Stromal cell of bone marrow (primary cell): ENCODE measurements at places on chromosomes 3 and 15.

- DNase-seq: no peak
Observed at GRCh38 chr3:120369037-120369467, 19.9 kb upstream of the LRRC58 start.

- DNase-seq: no peak
Observed at GRCh38 chr15:29638781-29639180, 183.5 kb downstream of the TJP1 start.

GRCh38 chr3:8619548-8619947 is 25.1 kb downstream of the SSUH2 start:
- no peak for DNase-seq

GRCh38 chr3:33956206-33956605 is 157.8 kb downstream of the PDCD6IP start:
- DNase-seq: no peak

DNA sequence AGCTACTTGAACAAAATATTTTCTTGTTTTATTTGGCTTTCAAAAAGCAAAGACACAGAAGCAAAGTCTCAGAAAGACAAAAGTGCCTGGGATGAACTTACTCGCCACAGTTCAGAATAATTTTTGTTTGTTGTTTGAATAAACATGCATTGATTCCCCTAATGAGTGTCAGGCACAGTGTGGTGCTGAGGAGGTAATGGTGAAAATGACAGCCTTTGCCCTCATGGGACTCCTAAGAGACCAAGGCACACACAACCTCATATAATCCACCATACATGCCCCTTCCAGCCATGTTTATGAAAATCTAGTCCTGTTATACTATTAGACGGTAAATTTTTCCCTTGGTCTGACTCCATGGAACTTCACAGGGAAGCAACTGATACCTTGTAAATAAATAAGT is 2.5 kb downstream of the GOLIM4 start:
- DNase-seq: no peak

DNA sequence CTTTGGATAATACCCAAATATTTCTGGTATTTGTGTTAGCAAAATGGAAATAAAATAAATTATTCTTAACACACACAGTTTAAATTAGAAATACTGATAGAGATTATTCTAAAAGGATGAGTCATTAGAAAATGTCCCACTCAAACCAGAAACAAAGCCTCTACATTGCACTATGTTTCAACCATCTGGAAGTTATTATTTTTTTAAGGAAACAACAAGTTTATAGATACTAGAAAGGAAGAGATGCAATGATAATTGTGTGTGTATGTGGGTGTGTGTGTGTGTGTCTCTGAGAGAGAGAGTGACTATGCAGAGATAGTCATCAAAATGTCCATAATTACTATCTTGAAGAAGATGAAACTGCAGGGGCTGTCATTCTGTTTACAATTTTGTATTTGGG is 1340.5 kb downstream of the ROBO1 start:
- DNase-seq: no peak

DNA sequence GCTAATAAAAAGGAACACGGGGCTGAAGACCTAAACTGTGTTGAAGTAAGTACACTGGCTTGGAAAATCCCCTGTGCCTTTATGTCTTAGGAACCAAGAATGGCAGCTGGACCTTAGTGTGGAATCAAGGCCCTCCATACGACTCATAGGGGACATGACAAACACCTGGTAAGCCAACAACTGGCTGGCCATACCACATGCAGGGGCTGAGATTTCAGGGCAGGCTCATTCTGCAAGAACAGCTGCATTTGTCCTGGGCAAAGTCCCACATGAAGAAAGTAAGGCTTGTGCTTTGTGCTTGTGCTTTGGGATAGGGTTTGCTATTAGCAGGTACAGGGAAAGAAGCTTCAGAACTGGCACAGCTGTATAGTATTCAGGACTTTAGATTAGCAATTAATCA is 18.0 kb downstream of the ETV5 start:
- no peak for DNase-seq

- no peak for DNase-seq
Observed at GRCh38 chr3:72460205-72461174, 387.8 kb downstream of the SHQ1 start.

GRCh38 chr15:42027521-42027920 is 6.7 kb upstream of the PLA2G4E start:
- no peak for DNase-seq
